ENCODE measurements at places on chromosomes 6 and 20.

GRCh38 chr6:166365221-166365620 is 17.5 kb downstream of the MPC1 start:
- DNase-seq, result no peak

DNA sequence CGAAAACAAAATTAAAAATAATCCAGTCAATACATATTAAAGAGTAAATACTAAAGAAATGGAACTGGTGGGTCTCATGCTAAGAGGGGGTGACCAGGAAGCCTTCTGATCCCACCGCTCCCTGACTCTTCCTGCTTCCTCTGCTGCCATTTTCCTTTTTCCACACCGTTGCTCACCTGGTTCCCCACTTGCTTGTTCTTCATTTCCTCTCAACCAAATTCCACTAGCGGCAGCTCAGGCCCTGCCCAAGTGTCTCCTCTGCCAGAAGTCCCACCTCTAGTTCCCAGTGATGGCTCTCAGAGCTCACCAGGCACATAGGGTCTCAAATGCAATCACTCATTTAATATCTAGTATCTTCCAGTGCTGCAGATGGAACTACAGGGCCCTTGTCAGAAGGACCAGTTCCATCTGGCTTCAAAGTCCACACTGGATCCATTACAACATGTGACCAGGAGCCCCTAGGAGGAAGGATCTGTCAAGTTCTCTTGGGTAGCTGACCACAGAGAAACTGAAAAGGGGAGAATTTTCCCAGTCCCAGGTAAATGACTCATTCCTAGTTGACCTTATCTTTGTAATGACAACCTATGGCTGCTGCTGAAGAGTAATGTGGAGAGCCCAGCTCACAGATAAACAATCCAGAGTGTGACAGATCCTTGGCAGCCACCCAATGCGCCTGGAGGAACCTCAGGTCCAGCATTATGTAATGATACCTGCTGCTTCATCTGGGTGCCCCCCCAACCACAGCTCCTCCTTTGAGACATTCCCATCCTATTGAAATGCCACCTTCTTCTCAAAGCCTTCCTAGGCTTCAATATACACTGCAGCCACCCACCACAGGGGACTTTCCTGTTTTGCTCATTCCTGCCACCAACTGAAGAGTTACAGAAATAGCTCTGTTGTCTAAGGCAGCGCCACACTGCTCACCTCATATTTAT is 38.2 kb downstream of the ELMO2 start:
- peak; percentile 72 for DNase-seq

- DNase-seq, result no peak
Observed at GRCh38 chr6:36223706-36224105, 27.2 kb downstream of the BRPF3 start.

DNA sequence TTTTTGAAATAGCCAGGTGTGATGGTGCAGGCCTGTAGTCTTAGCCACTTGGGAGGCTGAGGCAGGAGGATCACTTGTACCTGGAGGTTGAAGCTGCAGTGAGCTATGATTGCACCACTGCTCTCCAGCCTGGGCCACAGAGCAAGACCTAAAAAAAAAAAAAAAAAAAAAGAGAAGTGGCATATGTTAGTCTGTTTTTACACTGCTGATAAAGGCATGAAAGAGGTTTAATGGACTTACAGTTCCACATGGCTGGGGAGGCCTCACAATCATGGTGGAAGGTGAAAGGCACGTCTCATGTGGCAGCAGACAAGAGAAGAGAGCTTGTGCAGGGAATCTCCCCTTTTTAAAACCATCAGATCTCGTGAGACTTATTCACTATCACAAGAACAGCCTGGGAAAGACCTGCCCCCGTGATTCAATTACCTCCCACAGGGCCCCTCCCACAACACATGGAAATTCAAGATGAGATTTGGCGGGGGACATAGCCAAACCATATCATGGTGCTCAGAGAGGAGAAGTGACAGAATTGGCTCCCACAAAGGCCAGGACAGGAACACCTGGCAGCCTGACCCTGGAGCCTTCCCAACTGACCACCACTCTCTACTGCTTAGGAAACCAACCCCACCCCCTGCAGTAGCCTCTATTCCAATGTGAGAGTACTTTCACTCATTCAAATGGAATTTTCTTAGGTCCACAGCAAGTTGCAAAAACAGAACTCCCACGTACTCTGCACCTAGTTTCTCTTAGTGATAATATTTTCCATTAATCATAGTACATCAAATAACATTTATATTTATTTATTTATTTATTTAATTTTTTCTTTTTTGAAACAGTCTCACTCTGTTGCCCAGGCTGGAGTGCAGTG is 29.8 kb downstream of the ARHGAP40 start:
- DNase-seq, result peak; percentile 49

- no peak for DNase-seq
Observed at GRCh38 chr20:1107176-1107575, 11.2 kb upstream of the PSMF1 start.

GRCh38 chr6:33791620-33792019 is 2.7 kb upstream of the LEMD2 start:
- DNase-seq, result no peak

DNA sequence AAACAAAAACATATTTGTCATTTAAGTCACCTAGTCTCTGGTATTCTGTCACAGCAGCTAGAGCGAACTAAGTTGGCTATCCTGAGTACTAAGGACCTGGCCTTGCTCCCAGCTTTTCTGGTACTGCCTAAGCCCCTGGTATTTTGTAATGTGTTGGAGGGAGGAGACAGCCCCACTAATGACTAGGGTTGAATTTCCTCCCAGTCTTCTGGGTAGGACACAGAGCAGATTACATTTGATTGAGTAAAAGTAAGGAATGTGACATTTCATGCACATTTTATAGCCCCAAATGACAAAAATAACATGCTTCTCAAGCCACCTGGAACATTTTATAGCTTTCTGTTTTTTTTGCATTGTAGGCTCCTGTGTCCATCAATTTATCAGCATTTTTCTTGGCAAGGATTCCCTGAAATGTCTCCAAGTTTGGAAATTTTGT is 47.9 kb upstream of the DDR1 start:
- DNase-seq, result peak; percentile 58

DNA sequence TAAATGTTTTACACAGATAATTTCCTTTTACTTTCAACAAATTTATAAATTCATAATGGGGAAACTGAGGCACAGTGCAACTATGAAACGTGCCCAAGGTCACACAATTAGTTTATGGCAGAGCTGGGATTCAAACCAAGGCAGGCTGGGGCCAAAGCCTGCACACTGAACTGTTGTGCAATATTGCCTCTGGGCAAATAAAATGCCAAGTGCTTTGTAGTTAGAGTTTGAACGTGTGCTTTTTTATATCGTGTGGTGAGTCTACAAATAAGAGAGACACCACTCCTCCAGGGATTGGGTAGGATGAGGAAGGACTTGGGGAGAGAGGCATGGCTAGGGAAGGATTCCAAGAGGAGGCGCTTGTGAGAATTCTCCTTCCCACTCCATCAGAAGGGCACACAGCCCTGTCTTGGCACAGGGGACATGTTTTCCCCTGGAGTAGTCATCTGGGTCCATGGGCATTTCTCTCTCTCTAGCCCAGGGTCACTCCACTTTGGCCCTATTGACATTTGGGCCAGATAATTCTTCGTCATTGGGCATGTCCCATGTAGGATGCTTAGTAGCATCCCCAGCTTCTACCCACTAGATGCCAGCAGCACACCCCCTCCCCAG is 2.8 kb upstream of the CDH22 start:
- peak; percentile 46 for DNase-seq

GRCh38 chr20:37581246-37581645 is 53.6 kb upstream of the BLCAP start:
- DNase-seq, result no peak

- DNase-seq, result no peak
Observed at GRCh38 chr6:63705707-63706106, 70.1 kb downstream of the PHF3 start.

DNA sequence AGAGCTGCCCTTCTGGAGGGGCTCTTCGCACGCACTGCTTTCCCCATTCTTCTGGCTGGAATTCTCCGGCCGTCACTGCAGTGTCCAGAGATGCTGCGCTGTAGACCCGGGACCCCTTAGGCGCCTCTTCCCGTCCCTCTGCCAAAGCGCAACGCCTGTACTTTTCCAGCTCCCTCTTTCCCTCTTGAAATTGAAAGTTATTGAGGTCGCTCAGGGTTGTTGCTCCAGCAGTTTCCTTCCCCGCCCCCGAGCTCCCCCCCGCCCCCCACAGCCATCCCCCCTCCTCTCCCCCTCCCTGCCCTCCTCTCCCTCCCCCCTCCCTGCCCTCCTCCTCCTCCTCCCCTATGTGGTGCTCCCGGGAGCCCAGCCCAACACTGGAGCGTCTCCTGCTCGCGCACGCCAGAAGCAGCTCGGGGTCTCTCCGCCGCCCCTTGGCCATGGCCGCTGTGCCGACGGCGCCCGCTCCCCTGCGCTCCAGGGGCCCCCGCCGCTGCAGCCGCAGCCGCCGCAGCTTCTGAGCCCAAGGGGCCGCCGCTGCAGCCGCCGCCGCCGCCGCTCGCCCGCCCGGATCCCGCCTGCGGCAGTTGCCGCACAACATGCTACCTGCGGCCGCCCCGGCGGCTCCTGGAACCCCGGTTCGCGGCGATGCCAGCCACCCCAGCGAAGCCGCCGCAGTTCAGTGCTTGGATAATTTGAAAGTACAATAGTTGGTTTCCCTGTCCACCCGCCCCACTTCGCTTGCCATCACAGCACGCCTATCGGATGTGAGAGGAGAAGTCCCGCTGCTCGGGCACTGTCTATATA is at the start of gene RSPO3:
TSS of gene RSPO3 (plus strand) at position 374 of the 804 bp plus-strand sequence. CDS start 522 bp downstream, outside the sequence.
- DNase-seq, result peak; percentile 30

DNA sequence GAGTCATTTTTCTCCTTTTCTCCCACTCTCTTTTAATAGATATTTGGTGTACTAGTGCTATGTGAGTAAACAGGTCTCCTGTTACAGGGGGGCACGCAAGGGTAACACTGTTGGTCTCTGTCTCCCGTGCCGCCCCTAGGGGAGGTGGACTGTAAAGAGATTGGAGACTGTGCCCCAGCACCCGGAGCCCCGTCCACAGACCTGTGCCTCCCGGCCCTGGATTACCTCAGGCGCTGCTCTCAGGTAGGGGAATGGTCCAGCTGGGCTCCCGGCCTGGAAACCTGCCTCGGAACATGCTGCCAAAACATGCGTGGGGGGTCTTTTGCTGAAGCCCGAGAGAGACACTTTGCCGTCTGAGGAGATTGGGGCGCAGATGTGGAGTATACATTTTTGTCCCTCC is 66.4 kb upstream of the SMIM28 start:
- no peak for DNase-seq

- no peak for DNase-seq
Observed at GRCh38 chr20:38706509-38706908, 17.8 kb upstream of the SLC32A1 start.

DNA sequence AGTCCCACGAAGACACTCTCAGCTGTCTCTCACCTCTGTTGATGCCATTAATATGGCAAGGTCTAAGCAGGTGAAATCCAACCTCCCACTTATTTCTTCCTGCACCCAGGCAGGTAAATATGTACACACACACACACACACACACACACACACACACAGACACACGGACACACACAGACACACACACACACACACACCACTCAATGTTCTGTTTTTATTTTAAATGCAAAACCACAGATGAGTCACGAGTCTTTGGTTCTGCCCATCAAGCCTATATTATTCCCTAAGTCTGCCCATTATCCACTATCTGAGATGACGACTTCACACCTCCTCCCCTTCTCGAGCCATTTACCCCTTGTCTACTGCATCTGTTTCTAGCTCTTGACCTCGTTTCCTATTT is 344.7 kb downstream of the CDH26 start:
- no peak for DNase-seq

GRCh38 chr6:141463237-141463977 is 669.3 kb upstream of the GJE1 start:
- DNase-seq, result peak; percentile 83

All from renal cortical epithelial cell (primary cell).